ENCODE measurements at places on chromosomes 5 and 9.
A peak's percentile ranks its signal among the peaks of the same experiment; 100 is the strongest.

DNA sequence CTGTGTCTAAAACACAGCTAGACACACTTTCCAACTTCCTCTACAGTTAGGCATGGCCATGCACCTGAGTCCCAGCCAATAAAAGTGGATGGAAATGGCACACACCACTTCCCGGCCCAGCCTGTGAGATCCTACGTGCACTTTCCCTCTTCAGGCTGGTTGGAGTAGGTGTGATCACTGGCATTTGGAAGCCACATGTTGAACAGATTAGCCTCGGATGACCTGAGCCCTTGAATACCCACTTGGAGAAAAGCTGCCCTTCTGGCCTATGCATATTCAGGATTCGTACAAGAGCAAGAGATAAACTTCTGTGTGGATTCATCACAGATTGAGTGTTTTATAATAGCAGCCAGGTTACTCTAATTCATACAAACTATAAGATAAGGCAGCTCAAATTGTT, 359.0 kb upstream of the SLC30A5 start:
- DNase-seq = no peak

- DNase-seq = no peak
Measured at GRCh38 chr9:77826621-77827020, 178.5 kb upstream of the GNA14 start.

DNA sequence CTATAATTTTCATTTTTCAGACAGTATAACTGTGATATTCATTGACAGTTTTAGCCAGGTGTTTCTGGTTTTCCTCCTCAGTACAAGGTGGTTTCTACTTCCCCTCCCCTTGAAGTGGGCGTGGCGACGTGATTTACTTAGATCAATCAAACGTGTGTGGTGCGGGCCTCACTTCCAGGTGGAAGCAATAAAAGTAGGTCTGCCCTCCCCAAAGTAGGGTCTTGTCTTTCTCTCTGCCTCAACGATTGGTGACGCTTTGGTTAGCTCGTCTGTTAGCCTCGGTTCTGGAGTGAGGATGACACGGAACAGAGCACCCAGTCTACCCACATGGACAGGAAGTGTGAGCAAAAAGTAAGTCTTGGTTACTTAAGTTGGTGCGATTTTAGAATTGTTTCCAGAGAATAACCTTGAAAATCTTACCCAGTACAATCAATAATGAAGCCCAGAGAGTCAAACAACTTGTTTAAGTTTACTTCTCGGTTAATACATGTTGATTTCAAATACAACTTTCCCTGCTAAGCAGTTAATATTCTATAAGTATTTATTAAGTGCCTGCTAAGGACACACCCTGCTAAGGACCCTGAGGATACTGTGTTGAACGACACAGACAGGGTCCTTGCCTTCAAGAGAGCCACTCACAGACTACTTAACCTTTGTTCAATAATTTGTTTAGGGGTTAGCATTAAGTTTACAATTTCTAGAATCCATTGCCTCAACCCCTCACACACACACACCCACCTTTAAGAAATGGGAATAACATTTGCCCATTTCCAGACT, 48.4 kb downstream of the COX7C start:
- no peak for DNase-seq

GRCh38 chr5:39137819-39138451, 63.7 kb upstream of the RICTOR start:
- no peak for DNase-seq

DNA sequence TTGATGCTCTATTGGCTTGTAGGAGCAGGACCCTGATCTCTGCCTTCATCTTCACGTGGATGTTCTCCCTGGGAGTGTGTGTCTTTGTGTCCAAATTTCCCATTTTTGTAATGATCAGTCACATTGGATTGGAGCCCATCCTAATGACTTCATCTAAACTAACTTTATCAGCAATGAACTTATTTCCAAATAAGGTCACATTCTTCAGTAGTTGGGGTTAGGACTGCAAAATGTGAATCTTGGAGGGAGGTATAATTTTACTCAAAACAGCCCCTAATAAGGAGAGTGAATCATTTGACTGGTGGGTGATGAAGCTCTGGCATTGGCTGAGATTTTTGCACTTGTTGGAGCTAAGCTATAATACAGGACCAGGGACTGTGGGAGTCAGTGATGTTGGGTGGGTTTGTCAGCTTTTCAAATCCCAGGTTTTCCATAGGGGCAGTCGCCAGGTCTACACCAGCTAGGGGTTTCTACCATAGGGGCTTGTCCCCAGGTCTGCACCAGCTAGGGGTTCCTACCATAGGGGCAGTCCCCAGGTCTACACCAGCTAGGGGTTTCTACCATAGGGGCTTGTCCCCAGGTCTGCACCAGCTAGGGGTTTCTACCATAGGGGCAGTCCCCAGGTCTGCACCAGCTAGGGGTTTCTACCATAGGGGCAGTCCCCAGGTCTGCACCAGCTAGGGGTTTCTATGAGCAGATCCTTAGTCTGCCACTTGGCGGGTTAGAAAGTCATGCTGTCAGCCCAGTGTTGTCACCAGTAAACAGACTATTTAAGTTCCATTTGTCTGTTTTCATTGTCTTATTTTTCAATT, 382.6 kb upstream of the DAP start:
- DNase-seq = no peak

GRCh38 chr9:131252120-131252519, 24.2 kb downstream of the FAM78A start:
- DNase-seq = no peak

DNA sequence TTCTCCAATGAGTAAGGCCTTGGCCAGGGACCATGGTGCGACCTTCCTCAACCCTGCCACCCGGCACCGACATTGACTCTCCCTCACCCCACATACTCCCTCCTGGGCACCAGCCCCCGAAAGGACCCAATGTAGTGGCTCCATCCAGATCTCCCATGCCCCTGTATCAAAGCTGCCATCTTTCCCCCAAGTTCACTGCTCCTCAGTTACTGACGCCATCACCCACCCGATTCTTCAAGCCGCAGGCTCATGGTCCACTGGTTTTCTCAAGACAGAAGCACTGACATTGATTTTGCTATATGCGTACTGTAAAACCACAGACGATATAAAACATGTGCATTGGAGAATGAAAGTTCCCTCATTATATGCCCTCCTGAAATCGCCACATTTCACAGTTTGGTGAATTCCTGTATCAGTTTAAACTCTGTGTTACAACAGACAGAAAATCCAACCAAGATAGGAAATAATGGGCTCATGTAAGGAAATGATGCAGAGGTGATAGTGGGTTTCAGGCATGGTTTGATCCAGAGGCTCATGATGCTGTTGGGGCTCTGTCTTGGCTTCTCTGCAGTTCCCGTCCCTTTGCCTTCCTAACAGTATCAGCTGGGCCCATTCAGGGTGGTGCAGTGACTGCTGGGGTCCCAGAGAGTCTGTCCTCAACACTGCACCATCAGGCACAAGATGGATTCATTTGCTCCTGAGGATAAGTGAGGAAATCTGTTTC, 207.3 kb upstream of the IER5L start:
- DNase-seq = no peak

DNA sequence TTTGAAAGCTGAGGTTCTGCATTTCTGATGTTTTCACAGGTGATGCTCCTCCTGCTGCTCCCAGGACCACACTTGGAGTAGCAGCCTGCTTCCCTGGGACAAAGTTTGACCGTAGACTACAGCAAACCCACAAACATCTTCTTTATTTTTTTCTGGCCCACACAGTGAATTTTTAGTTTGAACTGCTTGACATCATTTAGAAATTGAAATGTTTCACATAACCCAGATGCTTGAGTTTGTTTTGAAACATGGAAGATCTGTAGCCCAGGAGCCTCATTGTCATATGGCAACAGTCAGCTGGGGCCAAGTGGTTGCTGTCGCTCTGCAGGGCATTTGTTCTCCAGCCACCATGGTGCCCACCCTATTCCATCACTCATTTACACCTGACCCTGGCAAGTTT, 8.4 kb downstream of the SH3TC2 start:
- no peak for DNase-seq

- no peak for DNase-seq
Measured at GRCh38 chr5:107864793-107865192, 194.1 kb upstream of the EFNA5 start.

- no peak for DNase-seq
Measured at GRCh38 chr9:32735476-32735875, 47.9 kb upstream of the TMEM215 start.

DNA sequence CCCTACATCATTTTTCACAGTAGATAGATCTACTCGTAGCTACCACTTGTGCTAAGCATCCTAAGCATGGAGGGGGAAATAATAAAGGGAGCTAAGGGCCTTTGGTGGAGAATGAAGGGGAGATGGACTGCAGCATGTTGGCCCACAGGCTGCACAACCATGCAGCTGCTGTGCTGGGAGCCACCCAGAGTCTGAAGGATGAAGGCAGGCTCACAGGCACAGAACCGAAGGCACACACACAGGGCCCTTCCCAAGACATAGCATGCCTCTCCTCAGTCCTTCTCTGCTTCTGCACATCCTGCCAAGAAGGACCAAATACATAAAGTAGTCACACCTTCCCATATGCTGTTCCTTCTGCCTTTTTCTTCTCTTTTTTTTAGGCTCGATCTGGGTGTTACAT, 6.6 kb downstream of the FAM193B start:
- no peak for DNase-seq

- DNase-seq = no peak
Measured at GRCh38 chr5:150175536-150175935, 9.0 kb downstream of the CDX1 start.

DNA sequence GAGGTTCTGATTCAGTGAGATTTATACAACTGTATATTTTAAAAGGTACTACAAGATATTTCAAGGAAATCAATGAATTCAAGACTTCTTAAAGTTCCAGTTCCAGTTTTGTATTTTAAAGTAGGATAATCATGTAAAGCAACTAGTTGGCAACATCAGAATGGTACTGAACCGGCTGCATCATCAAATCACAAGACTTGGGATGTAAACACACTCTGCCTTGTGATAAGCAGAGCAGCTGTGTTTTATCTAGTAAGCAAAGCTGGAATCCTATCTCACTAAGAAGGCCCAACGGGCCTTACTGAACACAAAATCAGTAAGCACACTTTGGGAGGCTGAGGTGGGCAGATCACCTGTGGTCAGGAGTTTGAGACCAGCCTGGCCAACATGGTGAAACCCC, 327.2 kb upstream of the NREP start:
- DNase-seq = no peak

GRCh38 chr9:34988218-34989002, 1.1 kb upstream of the DNAJB5 start:
- DNase-seq = no peak

DNA sequence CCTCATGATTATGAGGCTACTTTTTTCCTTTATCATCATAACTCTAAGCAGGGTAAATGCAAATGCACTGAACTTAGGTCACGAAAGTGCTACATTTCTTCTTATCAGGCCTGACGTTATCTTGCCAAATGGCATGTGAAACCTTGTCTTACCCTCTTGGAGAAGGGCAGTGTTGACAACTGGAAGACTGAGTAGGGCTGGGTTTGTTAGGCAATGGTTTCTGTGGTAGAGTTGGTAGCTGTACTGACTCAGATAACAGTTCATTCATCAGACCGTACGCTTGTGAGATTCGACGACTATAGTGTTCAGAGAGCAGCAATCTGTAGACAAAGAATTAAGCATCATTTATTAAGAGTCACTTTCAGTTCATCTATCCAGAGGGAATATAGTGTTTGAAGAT, 127.7 kb downstream of the CPLANE1 start:
- DNase-seq = no peak

- no peak for DNase-seq
Measured at GRCh38 chr5:148205044-148205806, 2.4 kb downstream of the SPINK6 start.

DNA sequence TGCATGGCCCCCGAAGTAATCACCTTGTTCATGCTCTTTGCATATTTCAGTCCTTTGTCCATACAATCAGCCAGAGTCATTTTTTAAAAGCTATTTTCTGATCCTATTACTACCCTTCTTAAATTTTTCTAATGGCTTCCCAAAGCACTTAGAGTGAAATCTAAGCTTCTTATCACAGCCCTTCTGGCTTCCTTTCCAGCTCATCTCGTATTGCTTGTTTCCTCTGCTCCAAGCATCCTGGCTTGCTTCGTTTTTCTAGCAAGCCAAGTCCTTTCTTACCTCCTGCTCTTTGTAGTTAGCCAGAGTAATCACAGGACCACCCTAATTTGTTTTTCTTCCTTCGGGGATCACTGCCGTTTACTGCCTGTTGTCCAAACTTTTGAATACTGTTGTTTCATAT, 453.3 kb downstream of the KIF4B start:
- DNase-seq = no peak

DNA sequence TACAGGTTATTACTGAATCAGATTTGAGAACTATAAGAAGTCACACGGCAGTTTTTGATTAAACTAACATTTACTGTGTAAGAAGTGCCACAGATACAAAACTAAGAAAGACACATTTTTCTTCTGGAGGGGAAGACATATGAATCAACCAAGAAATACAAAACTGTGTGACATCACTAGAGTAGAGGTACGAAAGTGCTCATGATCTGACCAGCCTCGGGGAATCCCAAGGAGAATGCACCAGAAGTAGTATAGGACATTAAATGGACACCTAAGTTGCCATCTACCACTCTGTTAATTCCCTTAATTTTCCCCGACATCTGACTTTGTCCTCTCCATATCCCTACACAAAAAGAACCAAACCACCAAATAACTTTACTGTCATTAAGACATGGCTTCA, 5.3 kb upstream of the IFNK start:
- DNase-seq = no peak

- no peak for DNase-seq
Measured at GRCh38 chr5:74352256-74352655, 288.3 kb downstream of the ENC1 start.

GRCh38 chr9:72477930-72478518, 43.4 kb upstream of the TMC1 start:
- DNase-seq = no peak

DNA sequence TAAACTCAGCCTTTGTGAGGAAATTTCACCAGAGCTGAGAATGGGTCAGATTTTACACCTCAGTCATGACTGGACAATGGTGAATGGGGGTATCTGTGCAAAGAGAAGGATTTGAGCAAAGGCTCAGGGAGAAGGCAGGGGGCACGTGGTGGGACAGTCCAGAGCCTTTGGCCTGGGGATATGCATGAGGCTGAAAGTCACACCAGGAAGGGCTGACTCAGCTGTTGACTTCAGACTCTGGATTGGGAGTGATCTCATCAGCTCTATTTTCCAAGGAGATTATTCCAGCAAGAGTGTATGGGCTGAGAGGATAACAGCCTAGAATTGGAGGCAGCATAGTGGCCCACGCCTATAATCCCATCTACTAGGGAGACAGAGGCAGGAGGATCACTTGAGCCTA, 53.6 kb downstream of the SAXO1 start:
- no peak for DNase-seq

DNA sequence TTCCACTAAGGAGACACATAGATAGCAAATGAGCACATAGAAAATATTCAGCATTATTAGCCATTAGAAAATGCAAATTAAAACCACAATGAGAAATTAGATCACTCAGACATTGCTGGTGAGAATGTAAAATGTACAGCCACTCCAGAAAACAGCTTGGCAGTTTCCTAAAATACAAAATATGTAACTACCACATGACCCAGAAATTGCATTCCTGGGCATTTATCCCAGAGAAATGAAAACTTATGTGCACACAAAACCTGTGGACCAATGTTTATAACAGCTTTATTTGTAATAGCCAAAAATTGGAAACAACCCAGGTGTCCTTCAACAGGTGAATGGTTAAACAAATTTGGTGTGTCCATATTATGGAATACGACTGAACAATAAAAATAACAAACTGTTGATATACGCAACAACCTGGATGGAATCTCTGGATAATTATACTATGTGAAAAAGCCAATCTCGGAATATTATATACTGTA, 34.8 kb upstream of the SHC3 start:
- no peak for DNase-seq

- peak; percentile 95 for DNase-seq
Measured at GRCh38 chr9:137168904-137169856, 671 bp downstream of the LRRC26 start.

GRCh38 chr5:172801179-172801671, 30.2 kb upstream of the DUSP1 start:
- DNase-seq = no peak
